ENCODE measurements at places on chromosomes 4 and X. TPM values are rescaled to one million over a fixed set of nuclear protein-coding genes. Genes with fewer than 3 reads are reported as not detected.

DNA sequence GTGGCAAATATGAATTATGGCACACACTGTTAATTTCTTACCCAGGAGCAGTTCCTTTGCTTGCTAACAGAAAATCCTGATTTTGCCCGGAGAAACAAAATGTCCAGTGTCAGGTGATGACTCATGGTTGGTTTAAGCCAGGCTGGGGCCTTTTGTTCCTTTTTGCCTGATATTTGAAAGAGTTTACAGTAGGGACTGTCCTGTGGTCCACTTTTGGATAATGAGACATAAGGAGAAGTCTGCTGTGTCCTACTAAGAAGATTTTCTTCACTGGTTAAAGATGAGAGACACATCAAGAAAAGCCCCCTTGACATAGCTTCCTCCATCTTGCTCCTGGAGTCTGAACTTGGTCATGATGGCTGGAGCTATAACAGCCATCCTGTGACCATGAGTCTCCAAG, 12.1 kb upstream of the DRD5 start:
- DNase-seq = no peak

The CCNA2 gene
- total RNA-seq = 1.8 TPM

- no peak for DNase-seq
Measured at GRCh38 chrX:22110729-22111494, 78.8 kb downstream of the PHEX start.

The ASMT gene
- total RNA-seq = not detected

- no peak for DNase-seq
Measured at GRCh38 chr4:1656132-1656531, 28.0 kb downstream of the FAM53A start.

DNA sequence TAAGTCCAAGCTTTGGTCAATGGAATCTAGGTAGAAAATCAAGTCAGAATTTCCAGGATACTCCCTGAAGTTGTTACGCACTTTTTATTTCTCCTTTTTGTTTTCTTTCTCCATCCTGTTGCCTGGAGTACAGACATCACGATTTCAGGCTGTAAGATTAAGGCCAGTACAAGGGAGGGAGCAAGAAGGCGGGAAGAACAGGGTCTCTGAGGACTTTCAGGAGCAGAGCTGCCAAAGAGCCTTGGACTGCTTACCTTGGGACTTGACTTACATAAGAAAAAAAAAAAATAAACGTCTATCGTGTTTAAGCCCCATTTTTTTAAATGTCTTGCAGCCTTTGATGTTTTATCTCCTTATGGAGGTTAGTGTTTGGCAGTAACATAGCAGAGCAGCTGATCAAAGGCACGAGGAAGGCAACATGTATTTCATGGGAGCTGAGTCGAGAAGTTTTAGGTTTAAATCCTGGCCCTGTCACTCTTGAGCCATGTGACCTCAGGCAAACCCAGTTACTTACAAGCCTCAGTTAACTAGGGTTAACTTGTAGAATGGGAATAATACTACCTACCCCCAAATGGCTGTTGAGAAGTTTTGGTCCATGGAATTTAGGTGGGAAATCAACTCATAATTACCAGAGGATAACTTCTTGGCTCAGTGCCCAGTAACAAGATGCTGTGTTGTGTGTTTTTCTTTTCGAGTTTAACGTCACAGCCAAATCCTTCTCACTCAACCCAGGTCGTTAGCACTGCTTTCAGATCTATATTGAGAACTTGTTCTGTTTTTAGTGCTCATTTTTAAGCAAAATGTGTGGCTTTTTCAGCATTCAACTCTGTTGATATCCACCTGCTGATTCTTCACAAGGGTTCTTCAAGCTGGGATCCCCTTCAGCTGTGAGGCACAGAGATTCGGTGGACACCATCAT, 106.8 kb downstream of the CLNK start:
- no peak for DNase-seq

GRCh38 chrX:100652266-100652665, 8.3 kb downstream of the SRPX2 start:
- no peak for DNase-seq

DNA sequence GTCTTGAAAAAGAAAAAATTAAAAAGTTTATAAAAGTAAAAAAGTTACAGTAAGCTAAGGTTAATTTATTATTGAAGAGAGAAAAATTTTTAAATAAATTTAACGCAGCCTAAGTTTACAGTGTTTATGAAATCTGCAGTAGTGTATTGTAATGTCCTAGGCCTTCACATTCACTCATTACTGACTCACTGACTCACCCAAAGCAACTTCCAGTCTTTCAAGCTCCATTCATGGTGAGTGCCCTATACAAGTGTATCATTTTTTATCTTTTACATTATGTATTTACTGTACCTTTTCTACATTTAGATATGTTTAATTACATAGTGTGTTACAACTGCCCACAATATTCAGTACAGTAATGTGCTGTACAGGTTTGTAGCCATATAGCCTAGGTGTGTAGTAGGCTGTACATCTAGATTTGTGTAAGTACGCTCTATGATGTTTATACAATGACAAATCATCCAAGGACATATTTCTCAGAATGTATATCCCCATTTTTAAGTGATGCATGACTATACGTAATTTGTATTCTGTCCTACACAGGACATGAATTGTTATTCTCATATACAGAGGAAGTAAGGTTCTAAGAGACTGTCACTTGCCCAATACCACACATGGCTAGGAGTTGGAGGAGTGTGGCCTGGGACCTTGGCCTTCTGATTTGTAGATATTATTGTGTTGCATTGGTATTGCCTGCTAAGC, 19.5 kb upstream of the PDCL2 start:
- no peak for DNase-seq

The MSX1 gene
- 17.9 TPM for total RNA-seq

DNA sequence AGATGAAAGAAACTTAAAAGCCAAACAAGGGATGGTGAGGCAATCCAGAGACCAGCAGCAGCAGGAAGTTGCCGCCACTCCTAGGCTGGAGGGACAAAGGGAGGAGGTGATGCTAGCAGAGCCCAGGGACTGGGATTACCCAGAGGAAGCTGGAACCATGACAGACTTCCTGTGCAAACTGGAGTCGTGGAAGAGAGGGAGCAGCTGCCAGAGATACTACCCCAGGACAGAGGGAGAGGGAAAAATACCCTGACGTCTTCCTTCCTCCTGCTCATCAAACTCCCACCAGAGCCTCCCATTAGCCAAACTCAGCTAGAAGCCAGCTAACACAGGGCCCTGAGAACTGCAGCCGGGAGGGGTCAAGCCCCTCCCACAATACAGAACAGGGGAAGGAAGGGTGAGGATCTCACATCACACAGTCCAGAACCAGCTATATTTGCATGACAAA, 101.2 kb upstream of the KLF3 start:
- no peak for DNase-seq

The CT45A6 gene
- not detected for total RNA-seq

GRCh38 chrX:25020391-25020904, 4.7 kb upstream of the ARX start:
- DNase-seq = no peak

- DNase-seq = no peak
Measured at GRCh38 chr4:18934197-18934596, 912.6 kb upstream of the LCORL start.

- DNase-seq = no peak
Measured at GRCh38 chr4:110877778-110878370, 255.0 kb upstream of the PITX2 start.

GRCh38 chr4:163806653-163807052, 312.2 kb downstream of the TMA16 start:
- no peak for DNase-seq

DNA sequence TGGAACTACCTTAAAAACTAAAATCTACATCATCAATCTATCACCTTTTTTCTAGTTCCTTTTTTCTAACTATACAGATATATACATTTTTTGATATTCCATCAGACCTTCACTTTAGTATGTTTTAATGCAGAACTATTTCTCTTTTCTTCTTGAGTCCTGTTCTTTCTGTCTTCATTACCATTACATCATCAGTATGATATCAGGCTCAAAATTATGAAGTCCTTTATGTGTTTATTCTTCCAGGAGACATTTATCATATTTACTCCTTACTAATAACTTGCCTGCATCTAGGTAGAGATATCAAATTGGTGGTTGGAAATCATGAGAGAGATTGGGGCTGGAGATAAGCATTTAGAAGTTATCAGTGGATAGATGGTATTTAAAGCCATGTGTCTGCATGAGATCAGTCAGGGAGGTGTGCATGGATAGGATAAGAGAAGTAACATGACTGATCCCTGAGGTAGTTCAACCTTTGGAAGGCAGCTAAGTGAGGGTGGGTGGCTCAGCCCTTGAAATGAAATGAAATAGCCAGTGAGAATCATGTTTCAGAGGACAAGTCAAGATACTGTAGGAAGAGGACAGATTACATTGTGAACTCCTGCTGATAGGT, 43.1 kb downstream of the MRPL1 start:
- no peak for DNase-seq

The SYNPO2 gene
- total RNA-seq = 52.7 TPM

DNA sequence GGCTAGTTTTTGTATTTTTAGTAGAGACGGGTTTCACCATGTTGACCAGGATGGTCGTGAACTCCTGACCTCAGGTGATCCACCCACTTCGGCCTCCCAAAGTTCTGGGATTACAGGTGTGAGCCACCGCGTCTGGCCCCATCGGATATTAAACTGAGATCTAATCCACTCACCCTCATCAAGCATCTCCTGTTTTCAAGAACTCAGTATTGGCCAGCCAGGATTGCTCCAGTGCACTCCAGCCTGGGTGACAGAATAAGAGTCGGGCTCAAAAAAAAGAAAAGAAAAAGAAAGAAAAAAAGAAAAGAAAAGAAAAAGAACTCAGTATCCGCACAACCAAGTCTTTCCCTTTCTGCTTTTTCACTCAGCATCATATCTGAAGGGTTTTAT, 167.6 kb downstream of the OR13H1 start:
- no peak for DNase-seq

The NWD2 gene
- 2.2 TPM for total RNA-seq

DNA sequence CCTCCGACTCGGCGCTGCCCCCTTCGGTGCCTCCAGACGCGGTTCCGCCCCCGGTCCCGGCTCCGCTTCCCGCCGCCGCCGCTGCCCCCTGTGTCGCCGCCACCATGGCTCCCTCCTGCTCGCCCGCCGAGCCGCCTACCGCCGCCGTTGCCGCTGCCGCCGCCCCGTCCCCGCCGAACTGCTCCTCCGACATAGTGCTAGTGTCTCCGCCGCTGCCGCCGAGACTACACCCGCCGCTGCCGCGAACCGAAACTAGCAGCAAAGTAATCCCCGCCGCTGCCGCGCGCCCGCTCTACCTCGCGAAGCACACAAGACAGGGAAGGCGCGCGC, 340 bp downstream of the HNRNPD start:
- no peak for DNase-seq

The TSPAN6 gene
- 40.6 TPM for total RNA-seq

GRCh38 chrX:153947009-153947769, 2.7 kb upstream of the RENBP start:
- no peak for DNase-seq

DNA sequence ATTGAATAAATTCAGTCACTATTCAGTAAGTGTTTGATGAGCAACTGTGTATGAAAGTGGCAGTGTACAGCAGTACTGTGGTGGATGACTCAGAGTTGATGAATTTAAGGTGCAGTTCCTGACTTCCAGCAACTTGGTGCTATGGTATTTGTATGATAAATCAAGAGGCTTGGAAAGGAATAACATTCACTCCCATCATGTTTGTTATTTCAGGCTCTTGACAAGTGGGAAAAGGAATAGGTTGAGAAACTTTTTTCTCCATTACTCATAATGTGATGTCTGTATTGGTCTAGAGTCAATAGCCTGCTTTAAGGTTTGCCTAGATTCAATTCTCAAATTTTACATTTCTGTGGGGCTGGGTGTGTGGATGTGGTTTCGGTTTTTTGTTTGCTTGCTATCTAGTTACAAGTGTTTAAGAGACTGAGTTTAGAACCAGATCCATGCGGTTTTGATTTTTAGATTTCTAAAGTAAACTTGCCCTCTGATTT, 35.1 kb upstream of the CYP2U1 start:
- no peak for DNase-seq

The RAI2 gene
- total RNA-seq = 18.0 TPM

- no peak for DNase-seq
Measured at GRCh38 chrX:10166248-10166716, 9.5 kb downstream of the CLCN4 start.

DNA sequence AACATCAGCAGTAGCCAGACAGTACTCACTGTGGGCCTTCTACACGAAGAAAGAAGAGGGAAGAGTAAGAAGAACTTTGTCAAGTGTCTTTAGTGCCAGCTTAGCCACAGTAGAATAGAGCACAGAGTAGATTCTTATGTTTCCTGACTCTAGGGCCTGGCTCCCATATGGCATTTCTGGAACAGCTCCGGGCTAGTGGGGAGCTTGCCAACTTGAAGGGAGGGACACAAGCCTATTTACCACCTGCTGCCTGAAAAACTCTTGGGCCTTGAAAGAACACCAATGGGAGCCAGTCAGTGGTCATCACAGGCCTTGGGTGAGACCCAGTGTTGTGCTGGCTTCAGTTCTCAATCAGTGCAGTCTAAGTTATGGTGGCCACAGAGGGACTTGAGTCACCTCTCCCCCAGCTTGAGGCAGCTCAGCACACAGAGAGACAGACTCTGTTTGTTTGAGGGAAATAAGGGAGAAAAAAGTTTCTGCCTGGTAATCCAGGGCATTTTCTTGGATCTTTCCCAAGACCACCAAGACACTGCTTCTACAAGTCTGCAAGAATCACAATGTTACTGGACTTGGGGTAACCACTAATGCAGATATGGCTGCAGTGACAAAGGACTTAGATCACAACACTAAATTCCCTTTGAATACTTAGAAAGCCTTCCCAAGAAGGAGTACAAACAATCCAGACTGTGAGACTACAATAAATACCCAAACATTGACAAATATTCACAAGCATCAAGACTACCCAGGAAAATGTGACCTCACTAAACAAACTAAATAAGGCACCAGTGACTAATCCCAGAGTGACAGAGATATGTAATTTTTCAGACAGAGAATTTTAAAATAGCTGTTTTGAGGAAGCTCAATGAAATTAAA, 261.0 kb upstream of the NDST3 start:
- DNase-seq = no peak

- no peak for DNase-seq
Measured at GRCh38 chr4:1668488-1668840, 15.6 kb downstream of the FAM53A start.

- DNase-seq = no peak
Measured at GRCh38 chrX:150779385-150779784, 86.2 kb downstream of the MTMR1 start.

The TKTL2 gene
- not detected for total RNA-seq

The PABPC5 gene
- 3.0 TPM for total RNA-seq

DNA sequence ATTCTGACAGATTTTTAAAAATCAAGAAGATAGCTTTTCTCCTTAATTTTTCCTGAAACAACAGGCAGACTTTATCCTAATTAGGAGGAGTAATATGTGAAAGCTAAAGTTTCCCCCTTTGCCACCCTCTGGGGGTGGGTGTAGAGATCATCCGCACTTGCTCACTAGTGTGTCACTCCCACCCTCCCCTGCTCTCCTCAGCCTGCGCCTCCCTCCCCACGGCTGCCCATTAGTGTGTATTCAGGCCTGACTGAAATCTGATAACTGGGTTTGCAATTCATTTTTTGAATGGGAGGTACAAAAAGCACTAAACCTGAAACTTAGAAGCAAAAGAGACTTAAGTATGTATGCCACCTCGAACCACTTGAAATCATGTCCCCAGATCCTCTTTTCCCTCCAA, 110.4 kb upstream of the TRIM2 start:
- DNase-seq = no peak

Data from breast epithelium (tissue), 4 donors.